Stimulated activated CD8-positive, alpha-beta memory T cell treated with anti-CD3 and anti-CD28 coated beads, Interleukin-7, amount 100 ng/mL, for 1 hour (primary cell): ENCODE measurements at places on chromosomes 16 and 17.
A peak's percentile ranks its signal among the peaks of the same experiment; 100 is the strongest.

- no peak for DNase-seq
Measured at GRCh38 chr17:59389066-59389465, 57.6 kb downstream of the YPEL2 start.

- no peak for DNase-seq
Measured at GRCh38 chr16:11639925-11640899, 28.0 kb upstream of the SNN start.

DNA sequence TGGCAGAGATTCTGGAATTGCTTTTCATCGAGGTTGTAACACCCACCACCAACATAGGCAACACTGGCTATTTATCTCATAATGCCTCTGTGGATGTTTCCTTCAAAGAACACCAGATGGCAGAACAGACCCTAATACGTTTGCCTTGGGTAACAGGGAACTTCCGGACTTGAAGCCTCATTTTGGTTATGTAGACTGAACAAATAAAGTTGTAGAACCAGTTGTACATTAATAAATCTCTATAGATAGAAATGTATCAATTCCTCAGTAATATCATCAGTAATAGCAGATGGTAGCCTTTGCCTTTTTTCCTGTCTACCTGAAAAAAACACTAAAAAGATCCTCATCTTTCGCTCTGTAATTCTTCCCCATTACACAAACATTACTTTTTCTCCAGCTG lies 25.9 kb upstream of the APOH start:
- no peak for DNase-seq

DNA sequence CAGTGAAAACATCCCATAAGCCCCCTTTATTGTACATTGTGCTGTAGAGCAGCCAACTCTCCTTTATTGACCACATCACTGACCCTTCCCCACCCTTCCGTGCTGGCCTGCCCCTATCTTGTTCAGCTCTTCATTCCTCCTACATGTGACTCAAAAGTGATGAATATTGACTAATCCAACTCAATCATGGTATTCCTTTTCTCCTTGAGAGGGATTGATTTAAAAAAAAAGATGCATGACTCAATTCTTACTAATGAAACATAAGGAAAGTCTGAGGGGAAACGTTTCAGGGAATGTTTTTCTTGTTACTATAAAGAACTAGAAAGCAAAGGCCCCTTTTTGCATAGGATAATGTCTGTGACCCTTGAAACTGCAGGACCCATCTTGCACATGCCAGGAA lies 125.2 kb upstream of the SOX9 start:
- DNase-seq: no peak

GRCh38 chr16:89093602-89094251 lies at the start of gene ACSF3:
Gene ACSF3 (plus strand): TSS chr16:89093852. CDS start chr16:89100682, 6,830 bp downstream.
- peak; percentile 32 for DNase-seq

DNA sequence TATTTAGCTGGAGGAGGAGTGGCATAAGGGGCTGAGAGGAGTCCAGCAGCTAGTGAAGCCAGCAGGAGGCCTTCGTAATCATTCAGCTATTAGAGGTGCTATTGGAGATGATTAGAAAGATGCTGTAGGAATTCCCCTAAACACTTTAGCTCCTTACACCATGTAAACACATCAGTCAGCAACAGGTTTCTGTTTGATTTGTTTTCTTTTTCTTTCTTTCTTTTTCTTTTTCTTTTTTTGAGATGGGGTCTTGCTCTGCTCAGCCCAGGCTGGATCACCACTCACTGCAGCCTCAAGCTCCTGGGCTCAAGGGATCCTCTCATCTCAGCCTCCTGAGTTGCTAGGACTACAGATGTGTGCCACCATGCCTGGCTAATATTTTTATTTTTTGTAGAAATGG lies 10.6 kb upstream of the SEPHS2 start:
- DNase-seq: no peak
